NCI-H446 treated with DMSO at 0.1 percent for 48 hours (cell line): ENCODE measurements at places on chromosomes 4 and X.

DNA sequence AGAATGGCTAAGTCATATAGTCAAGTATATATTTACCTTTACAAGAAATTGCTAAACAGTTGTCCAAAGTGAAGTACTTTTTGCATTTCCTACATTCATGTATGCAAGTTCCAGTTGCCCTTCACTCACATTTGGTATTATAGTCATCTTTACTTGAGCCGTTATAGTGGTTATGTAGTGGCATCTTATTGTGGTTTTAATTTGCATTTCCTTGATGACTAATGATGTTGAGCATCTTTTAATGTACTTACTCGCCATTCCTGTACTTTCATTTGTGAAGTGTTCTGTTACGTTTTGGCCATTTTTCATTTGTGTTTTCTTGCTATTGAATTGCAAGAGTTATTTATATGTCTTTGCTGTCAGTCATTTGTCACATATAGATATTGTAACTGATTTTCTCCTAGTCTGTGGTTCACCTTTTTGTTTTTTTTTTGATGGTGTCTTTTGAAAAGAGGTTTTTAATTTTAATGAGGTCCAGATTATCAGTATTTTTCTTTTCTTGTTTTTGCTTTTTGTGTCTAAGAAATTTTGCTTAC, 27.6 kb downstream of the ARFIP1 start:
- DNase-seq = no peak

DNA sequence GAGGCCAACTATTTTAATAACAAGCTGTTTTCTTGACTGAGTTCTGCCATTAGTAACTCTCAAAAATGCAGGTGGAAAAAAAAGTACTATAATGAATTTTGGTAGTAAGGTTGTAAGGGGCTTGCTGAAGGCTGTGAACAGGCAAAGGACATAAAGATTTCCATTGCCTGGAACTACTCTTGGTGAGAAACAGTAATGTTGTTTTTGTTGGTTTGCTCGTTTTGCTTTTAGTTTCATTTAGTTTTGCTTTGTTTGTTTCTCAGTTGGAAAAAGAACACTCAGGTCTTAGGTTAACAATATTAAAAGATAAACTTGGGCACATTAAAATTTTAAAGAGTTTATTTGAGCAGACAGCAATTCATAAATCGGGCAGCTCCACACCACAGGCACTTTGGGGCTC, 824.5 kb upstream of the HTR2C start:
- DNase-seq = no peak

- no peak for DNase-seq
Measured at GRCh38 chr4:122666527-122667245, 45.8 kb upstream of the IL21 start.

DNA sequence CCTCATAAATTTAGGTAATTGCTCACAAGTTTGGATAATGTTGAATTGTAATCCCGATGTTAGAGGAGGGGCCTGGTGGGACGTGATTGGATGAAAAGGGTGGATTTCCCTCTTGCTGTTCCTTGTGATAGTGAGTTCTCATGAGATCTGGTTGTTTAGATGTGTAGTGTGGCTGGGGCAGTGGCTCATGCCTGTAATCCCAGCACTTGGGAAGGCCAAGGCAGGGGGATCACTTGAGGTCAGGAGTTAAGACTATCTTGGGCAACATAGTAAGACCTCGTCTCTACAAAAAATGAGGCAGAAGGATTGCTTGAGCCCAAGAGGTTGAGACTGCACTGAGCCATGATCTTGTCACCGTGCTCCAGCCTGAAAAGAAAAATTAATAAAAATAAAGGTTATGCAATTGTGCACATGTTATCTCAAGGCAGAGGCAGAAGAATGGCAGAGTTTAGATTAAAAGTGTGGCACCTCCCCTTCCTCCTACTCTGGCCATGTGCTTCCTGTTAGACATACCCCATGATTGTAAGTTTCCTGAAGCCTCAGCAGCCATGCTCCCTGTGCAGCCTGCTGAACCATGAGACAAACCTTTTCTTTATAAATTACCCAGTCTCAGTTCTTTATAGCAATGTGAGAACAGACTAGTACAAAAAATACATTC, 36.5 kb downstream of the ERVMER34-1 start:
- DNase-seq = no peak

- no peak for DNase-seq
Measured at GRCh38 chr4:168474660-168475320, 5.5 kb downstream of the DDX60L start.

DNA sequence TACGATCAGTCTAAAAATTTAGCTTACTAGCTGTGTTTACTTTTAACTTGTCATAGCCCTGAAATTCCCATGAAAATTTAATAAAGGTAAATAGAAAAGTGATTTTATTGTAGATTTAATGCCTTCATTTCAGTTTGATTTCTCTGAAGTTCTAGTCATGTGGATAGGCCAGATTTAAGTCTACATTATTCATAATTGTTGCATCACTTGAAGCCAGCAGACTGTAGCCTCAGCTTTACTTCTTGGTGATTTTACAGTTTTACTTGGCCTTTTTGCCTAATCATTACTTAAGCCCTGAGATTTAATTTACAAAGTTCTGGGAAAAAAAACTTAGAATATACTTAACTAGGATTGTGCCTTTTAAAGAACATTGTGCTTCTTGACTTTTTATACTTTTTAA, 73.5 kb upstream of the FHDC1 start:
- DNase-seq = no peak

DNA sequence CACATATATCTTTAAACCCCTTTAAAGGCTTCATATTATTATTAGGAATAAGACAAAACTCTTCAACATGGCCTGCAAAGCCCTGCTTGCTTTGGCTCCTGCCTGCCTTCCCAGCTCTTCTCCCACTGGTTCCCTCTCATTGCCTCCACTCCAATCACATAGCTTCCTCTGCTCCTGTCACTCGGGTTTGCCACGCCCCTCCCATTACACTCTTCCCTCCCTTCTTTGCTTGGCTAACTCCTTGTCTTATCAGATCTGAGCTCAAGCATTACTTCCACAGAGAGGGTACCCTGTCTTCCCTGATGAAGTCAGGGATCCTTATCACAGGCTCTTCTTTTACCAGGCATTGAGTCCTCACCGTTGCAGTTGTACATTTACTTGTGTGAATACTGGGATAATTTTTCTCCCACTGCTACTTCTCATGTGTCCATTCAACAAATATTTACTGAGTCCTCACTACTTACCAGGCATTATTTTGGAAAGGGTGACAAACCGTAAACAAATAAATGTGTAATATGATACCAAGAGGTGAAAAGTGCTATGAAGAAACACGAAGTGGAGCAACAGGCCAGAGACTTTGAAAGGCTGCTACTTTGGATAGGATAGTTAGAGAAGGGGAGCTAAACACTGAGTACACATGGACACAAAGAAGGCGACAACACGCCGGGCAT, 3.2 kb upstream of the VGLL1 start:
- DNase-seq = no peak

DNA sequence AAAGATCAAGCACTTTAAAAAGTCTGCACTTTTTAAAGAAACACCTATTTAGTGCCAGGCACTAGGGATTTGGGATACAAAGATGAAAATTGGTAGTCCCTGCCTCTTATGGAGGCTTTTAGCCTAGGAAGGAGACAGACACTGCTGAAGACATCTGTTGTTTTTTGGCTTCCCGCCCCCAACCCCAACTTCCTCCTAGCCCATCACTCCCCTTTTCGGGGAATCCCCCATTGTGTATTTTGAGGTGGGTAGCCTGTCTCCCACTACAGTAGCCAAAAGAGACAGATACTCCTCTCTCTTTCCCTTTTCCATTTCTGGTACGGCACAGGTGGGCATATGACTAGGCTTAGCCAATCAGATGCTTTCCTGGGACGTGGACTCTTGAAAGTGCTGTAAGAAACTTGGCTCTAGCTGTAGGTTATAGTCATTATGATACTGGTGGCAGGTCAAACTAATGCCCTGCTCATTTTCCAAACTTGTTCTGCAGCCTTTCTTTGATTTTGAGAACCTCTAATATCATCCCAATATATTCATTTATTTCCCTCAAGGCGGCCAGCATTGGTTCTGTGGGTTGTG, 194.6 kb upstream of the RBPJ start:
- DNase-seq = no peak

GRCh38 chr4:169236078-169236477, 34.7 kb downstream of the SH3RF1 start:
- DNase-seq = no peak

DNA sequence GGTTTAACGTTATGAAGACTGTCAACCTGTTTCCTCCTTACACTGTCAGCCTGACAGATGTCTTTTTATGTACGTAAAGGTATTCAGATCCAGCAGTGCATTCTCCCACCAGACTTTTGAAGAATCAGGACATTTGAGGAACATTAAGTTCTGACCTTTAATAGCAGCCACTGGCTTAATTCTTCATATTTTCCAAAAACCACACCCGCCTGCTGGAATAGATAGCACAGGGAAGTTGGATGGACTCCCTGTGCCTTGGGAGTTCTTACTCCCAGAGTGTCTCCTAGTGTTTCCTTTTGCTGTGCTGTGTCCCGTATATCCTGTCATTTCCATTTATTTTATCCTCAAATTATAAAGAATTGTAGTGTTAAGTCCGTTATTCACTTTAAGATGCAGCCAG, 94.5 kb downstream of the AFF1 start:
- no peak for DNase-seq

DNA sequence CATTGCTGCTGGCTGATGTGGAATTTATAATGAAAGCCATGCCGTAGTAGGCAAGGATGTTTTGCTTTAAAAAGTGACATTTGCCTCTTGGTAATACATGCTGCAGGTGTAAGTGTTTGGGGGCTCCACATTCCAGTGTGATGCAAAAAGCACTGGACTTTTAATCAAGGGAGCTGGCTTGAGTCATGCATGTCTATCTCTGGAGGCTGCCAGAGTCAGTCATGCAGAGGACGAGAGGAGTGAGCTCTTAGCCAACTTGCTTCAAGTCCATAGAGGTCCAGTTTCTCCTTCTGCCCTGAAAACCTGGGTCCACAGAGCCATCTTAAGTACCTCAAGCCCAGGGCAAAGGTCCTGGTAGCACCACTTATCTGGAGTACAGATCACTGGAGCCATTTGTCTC, 11.6 kb upstream of the CXCL13 start:
- DNase-seq = no peak

- no peak for DNase-seq
Measured at GRCh38 chr4:65391382-65391781, 278.9 kb downstream of the EPHA5 start.

DNA sequence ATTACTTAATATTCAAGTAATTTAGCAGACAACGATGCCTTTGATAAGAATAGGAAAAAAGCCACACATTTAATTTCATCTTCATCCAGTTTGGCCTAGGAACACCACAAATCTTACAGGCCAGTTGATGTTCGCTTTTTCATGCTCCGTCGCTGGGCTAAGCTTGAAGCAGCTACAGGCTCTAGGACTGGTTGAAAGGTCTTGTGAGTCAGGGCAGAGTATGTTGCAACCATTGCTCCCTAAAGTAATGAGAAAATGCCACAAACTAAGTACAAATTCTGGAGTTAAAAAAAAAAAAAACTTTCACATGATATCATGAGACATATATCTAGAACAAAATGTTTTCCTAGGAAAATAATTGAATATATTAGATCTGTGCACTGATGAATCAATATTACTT, 123.8 kb downstream of the RPS6KA6 start:
- DNase-seq = no peak

DNA sequence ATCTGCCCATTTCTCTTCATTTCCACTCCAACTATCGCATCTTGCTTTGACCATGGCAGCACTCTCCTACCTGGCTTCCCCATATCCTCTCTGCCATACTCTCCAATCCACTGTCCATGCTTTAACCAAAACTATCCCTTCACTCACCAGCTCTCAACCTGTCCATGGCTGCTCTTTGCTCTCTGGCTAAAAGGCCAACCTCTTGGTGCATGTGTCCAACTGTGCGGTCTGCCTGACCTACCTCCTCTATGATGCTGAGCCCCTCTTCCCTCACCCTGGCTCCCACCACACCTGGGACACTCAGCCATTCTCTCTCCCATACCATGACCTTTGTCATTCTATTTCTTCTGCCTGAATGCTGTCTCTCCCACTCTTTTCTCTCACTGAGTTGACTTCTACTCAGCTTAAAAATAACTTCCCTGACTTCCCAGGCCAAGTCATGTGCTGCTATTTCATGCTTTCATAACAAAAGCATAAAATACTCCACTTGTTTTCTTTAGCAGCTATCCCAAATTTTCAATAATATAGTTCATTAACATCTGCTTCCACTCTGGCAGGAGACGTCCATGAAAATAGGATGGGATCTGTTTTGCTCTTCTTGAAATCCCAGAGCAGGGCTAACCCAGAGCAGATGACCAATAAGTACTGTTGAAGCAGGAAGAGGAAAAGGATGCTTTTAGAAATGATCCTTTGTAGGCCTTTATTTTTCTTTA, 29.8 kb upstream of the KLF3 start:
- no peak for DNase-seq

- DNase-seq = peak; percentile 11
Measured at GRCh38 chr4:47490550-47490949, 5.5 kb downstream of the ATP10D start.

GRCh38 chr4:99362768-99363167, 10.2 kb upstream of the ADH1C start:
- DNase-seq = no peak

DNA sequence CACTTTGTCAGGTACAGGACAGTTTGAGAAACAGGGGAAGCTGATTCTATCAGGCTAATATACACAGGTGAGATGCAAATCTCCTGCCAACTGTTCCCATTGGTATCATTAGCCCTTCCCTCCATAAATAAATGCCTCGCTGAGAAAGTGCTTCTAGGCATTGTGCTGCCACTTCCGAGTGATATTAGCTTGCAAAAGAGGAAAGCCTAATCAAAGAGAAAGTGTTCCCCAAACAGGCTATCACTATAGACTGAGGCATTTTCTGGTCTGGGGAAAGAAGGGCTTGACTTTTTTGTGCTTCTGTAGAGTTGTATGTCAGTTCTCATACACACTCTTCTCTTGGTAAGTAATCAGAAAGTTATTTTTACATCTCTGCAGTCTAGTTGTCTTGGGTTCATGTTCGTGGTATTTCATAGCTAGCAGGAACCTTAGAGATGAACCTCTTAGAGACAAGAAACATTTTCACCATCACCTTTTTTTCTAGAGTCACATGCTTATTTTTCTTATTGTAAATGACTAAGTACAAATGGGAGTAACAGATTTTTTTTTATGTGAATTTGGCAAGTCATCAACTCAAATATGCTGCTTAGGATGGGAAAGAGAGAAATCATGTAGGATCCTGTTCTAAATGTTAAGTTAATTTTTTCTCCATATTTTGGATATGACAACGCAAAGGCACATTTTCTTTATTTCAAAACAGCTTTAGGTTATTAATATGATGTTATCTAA, 1009.8 kb downstream of the ADGRL3 start:
- DNase-seq = peak; percentile 28

- DNase-seq = no peak
Measured at GRCh38 chr4:34046580-34046979, 2197.7 kb downstream of the ARAP2 start.

GRCh38 chr4:56149591-56149990, 200.8 kb downstream of the CEP135 start:
- no peak for DNase-seq

- no peak for DNase-seq
Measured at GRCh38 chr4:71446479-71447081, 107.8 kb downstream of the SLC4A4 start.
